ENCODE measurements at places on chromosomes 1 and 21.
A peak's percentile ranks its signal among the peaks of the same experiment; 100 is the strongest.

DNA sequence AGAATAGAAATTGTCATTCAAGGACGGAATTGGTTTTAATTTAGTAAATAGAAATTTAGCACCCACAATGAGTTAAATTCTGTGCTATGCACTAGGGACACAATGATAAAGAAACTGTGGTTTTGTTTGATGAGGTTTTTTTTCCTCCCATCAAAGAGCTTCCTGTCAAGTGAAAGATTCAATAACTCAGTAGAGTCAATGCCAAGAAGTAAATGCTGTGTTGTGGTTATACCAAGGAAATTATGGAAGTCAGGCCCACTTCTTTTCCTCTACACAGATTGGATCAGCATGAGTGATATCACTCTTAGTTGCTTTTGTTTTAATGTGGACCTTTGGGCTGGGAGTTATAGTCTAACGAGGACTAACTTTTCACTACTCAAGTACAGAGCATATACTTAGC lies 1269.6 kb upstream of the ADGRL2 start:
- no peak for DNase-seq

GRCh38 chr1:74714429-74715235 lies 18.2 kb downstream of the CRYZ start:
- no peak for DNase-seq

DNA sequence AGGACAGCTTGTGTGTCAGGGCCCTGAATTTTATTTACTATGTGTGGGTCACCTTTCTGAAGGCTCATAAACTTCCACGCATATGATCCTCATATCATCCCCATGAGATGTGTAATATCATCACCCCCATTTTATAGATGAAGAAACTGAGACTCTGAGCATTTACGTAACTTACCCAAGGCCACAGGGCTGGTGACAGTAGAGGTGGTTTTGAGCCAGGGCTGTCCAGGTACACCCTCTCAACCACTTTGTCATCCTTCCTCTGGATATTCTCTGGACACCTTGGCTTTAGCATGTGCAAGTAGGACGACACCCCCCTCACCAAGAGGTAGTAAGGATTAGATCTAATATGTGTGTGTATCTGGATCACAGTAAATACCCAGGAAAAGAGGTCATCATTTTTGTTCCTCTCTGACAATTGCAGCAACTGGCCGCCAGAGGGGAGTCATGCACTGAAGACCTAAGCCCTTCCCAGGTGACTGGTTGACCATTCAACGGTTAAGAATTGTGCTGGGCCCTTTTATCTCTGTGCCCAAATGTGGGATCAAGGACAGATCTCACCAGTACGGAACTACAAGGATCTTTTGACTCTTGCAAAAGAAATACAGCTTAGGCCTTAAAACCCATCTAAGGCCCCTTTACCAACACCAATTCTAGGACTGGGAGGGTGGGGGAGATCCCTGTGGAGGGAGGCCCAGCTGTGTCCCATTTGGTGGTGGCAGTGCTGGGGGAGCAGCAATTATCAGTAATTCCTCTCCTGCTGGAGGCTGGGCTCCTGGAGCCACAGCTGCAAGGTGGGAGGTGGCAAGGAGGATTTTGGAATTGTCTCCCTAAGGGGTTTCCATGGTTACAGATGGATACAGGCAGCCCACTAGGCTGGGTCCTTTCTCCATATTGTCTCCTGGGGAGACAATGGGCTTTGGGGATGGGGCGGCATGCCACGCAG lies 13.7 kb upstream of the E2F2 start:
- peak; percentile 70 for DNase-seq

- no peak for DNase-seq
These were observed 26.8 kb downstream of the TRPM2 start for GRCh38 chr21:44379991-44380865.

DNA sequence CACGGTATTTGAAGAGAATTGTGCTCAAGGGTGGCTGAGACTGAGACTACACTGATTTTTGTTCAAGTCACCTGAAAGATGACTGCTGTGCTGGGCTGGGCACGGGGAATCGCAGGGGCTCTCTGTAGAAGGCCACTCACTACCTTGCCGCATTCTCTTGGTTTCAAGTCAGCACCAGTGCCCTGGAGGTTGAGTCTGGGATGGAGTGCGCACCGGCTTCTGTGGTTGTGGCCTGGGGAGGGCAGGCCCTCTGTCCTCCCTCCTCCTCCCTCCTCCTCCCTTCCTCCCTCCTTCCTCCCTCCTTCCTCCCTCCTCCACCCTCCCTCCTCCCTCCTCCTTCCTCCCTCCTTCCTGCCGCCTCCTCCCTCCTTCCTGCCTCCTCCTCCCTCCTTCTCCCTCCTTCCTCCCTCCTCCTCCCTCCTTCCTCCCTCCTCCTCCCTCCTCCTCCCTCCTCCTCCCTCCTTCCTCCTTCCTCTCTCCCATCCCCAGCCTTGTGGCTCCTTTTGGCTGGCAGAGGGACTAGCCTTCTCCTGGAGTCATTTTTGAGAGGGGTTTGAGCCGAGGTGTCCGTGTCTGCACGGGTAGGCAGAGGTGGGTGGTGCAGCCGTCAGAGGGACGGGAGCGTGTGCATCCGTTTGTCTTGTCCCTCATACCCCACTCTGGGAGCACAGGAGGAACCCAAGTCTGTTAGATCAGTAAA lies 9.5 kb downstream of the RER1 start:
- no peak for DNase-seq

- DNase-seq: no peak
These were observed 23.4 kb downstream of the CTBS start for GRCh38 chr1:84550826-84551225.

DNA sequence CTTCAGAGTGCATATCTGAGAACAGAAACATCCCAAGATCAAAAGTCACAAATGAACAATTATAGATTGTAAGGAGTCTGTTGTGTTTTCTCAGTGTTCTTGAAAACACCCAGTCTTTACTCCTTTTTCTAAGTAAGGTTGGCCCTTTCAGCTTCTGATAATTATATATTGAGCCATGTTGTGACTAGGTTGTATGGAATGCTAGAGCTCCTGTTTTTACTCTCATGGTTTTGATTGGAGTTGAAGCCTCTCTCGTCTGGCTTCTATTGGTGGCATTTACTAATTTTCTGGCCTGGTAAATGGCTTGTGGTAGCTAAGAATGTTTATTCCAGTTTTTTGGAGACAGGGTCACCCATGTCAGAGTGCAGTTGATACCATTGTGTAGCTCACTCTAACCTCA lies 84.7 kb downstream of the NDUFS5 start:
- no peak for DNase-seq

- no peak for DNase-seq
These were observed 16.2 kb downstream of the SYF2 start for GRCh38 chr1:25216123-25216522.

- no peak for DNase-seq
These were observed 13.3 kb downstream of the PLXNA2 start for GRCh38 chr1:208230668-208231529.

- peak; percentile 45 for DNase-seq
These were observed at the start of gene GPR153 for GRCh38 chr1:6260961-6261614. GPR153 (minus strand) TSS chr1:6261098; CDS start chr1:6254905, 6,193 bp downstream.

DNA sequence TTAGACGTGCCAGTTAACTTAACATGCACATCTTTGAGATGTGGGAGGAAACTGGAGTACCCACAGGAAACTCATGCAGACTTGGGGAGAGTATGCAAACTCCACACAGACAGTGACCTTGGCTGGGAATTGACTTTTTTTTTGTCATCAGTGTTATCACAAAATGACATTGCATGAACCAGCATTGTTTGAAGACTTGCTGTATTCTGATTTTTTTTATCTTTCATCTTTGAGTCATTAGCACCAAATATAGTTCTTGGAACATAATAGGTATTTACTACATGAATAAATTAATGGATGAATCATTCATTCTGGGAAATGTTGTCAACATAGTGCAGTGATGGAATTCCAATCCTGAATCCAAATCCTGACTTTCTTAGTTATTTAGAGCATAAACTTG lies 77.0 kb downstream of the ATF6 start:
- no peak for DNase-seq

DNA sequence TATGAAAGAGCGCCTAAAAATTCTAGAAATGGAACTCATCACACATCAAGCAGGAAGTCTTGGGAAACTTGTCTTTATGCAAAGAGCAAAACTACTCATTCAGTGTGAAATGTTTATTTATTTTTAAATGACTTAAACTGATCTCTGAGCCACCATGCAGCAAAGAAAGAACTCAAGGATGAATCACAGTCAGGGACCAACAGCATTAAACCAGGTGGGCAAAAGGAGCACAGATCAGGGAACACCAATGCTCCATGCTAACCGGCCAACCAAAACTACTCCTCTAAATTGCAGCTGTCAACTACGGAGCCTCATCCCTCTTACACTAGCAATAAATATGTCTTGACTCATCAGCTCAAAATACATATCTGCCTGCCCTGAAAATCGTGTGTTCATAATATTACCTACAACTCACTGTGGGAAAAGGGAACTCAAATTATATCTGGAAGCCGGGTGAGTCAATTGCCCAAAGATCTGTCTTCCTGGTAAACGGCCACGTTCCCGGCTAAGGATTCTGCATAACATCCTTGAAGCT lies 129.2 kb downstream of the PTPN14 start:
- DNase-seq: no peak

- no peak for DNase-seq
These were observed 5.8 kb upstream of the LORICRIN start for GRCh38 chr1:153253693-153254092.

GRCh38 chr1:186304982-186305949 lies 69.8 kb downstream of the TPR start:
- DNase-seq: no peak

DNA sequence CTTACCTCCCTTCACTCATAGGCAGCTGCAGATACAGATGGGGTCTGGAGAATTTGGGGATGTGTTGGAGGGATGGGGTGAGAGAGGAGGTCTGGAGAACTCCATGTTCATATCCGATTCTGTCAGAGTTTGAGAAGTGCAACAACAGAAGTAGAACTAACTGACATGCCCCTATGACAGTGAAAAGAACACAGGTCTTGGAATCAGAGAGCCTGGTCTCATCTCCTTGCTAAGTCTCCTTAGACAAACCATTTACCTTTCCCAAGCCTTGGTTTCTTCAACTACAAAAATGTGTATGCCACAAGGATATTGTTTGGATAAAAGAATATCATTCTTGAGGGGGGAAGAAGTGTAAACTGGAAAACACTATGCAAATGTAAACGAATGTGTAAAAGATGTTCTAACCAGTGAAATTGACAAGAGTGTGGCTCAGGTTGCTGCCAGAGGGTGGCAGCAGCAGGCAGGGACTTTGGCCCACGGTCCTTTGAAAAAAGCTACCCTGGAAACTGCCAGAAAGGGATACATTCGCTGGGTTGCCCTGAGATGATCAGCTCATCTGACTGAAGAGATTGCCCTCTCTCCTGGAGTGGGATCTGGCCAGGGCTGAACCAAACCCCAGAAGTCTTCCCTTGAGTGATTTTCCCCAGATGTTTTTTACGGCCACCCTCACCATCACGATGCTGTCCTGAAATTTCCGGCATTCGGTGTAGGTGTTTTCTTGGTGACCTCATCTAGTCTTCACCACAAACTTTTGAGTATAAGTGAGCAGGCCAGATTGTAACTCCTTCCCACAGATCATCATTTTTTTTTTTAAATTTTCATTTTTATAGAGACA lies 17.0 kb upstream of the CD2 start:
- no peak for DNase-seq

DNA sequence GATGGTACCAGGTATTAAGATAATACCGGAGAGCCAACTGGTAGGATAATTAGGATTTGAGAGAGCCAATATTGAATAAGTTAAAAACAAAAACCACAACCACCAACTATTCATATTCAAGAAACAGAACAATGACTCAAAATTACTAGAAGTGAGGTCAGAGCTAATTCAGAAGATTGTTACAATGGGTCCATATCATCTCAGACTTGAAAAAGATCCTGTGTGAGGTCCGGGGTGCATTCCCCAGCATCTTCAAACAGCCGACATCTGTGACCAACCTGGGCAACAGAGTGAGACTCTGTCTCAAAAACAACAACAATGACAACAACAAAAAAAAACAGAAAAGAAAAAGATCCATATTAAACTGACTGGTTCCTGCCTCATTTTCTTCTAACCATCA lies 18.6 kb downstream of the AK2 start:
- DNase-seq: no peak

DNA sequence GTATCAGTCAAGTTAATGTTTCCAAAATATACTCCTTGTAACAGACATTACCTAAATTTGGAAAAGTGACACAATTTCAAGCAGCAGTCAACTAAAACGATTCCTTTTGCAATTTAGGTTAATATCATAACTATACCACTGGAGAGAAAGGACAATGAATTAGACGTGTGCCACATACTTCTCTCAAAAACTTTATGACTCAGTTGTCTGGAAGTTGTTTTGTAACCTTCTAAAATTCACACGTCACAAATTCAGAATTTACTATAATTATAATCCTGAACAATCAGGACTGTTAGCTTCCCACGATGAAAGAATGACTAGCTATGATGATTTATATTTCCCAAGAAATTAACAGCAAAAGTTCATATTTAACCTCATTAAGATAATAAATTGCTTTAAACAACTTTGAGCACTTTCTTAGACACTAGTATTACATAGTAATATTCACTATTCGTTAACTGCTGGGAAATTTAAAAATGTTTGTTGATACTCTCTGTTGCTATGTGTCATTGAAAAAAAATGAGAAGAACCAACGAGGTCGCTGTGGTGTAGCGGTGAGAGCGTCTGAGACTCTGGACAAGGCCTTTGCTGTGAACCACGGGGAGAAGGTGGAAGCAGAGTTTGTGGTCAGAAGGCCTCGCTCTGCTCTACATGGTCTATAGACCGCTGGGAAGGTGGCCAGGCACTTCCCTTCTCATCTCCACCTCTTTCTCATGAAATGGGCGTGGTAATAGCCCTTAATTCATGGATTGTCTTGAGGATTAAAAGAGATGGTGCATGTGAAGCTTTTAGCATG lies 27.9 kb upstream of the BATF3 start:
- DNase-seq: no peak

GRCh38 chr1:42003433-42003832 lies 84.7 kb upstream of the HIVEP3 start:
- DNase-seq: no peak

GRCh38 chr1:92480200-92480812 lies 6.4 kb downstream of the GFI1 start:
- DNase-seq: no peak

GRCh38 chr1:78745111-78745510 lies 95.5 kb downstream of the IFI44 start:
- DNase-seq: no peak

DNA sequence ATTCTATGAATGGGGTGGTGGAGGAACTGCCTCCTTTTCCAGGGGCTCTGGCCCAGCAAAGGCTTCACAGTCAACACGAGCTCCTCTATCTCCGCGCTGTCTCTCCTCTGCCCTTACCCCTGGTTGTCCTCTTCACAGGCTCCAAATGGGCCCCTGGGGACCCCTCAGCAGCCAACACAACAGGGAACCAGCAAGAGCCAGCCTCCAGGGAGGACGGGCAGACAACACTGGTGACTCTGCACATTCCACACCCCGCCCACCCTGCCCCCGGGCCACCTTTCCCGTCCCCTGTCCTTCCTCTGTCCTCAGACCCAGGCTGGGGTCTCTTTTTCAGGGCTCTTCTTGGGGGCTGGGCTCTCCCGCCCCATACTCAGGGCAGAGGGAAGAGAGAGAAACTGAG lies 17.5 kb upstream of the ETV3 start:
- no peak for DNase-seq
